Adipocyte (in vitro differentiated cells): ENCODE measurements at places on chromosomes 12 and 14.
A peak's percentile ranks its signal among the peaks of the same experiment; 100 is the strongest.

DNA sequence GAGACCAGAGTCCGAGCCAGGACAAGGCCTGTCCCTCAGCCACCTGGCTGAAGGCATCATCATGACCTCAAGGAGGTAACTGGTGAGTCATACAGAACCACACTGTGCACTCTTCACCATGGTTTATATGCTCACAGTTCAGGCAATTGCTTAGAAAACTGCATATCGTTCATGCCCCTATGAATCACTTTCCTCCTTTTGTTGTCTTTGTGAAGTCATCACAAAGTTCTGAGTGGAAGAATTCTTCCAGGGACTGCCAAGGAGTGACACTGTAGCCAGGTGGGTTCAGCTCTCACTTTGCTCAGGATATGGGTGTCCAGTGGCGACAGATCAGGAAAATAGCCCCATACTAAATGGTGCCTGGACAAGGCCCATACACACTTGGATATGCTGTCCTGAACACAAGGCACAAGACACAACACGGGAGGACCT lies 92.5 kb downstream of the DPF3 start:
- DNase-seq, result peak; percentile 69

DNA sequence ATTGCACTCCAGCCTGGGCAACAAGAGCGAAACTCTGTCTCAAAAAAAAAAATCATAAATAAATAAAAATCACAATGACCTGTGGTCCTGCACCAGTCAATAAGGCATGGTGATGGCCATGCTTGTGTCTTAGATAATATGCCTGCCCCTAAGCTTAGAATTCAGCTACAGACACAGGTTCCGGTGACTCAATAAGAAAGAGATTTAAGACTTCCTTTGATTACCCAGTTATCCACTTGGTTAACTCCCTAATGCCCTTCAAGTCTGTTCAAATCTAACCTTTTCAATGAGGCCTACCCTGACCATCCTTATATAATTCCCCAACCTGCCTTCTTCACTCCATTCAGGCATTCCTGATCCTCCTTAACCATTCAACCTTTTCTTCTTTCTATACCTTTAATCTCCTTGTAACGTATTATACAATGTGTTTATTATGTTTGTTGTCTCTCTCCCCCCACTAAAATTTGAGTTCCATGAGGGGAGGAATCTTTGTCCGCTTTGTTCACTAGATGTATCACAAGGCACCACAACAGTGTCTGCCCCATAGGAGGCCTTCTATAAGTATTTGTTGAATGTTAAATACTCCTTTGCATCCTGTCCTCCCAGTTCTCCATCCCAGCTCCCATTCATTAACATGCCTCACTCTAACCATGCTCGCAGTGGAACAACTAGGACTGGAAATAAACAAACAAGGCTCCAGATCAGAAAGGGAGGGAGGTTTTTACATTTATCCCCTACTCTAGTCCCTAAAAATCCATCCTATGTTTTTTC lies 8.9 kb downstream of the MAP4K5 start:
- DNase-seq, result no peak

DNA sequence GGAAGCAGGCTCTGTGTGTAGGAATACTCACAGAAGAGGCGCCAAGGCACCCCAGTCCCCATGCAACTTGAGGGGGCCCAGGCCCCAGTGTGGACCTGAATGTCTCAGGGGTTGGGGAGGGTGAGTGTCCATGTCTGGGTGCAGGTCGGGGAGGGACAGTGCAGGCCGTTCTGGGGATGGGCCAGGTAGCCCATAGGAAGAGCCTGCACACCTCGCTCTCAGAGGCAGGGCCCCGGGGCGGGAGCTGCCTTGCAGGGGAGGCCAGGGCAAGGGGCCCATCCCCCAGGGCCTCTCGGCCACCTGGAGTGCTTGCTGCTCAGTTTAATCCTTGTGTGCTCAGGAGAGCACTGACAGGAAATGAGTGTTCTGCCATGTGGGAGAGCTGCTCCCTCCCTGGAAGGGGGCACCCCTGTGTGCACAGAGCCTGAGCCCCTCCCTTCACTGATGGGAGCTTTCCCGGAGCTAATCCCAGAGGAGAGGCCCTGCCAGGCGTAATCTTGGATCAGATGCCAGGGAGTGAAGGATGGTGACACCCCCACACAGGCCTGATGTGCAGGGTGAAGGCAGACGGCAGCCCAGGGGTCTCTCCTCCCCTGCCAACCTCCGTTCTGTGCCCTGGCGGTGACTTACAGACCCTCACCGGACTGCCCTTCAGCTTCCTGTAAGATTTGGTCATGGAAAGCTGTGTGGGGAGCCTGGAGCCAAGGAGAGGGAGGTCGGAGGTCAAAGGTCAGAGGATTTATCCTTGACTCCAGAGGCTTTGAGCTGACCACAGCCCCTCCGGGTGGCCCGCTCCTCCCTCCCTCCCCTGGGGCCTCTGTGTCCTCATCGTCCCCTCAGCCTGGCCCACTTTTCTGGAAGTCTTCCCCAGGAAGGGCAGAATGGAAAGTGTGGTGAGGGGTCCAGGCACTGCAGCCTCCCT lies 24.4 kb upstream of the FBRSL1 start:
- DNase-seq, result no peak

DNA sequence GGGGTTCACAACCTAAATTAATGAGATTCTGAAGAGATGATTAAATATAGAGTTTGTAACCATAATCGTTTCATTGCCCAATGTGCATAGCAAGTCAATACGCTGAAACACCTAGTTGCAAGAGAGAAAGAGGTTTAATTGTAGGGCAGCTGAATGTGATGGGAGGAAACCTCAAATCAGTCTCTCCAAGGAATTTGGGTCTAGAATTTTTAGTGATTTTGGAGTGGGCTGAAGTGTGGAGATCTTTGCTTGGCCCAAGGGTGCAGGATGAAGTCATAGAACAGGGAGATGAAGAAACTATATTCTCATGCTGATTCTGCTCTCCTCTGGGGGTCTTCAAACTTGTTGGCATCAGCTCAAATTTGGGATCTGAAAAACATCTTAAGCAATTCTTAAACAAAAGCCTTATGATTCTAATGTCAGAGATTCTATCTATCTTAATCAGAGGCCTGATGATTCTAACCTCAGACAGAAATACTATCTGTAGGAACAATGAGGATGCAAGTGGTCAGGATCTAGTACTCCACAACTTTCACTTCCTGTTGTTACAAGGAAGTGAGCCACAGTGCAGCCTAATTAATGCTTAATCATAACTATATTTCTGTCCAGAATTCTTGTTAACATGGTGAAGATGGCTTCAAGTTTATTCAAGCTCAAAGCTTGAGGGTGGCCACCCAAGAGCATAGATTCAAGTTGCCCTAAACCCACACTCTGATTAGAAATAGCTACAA lies 80.2 kb upstream of the FUT8 start:
- DNase-seq, result no peak

DNA sequence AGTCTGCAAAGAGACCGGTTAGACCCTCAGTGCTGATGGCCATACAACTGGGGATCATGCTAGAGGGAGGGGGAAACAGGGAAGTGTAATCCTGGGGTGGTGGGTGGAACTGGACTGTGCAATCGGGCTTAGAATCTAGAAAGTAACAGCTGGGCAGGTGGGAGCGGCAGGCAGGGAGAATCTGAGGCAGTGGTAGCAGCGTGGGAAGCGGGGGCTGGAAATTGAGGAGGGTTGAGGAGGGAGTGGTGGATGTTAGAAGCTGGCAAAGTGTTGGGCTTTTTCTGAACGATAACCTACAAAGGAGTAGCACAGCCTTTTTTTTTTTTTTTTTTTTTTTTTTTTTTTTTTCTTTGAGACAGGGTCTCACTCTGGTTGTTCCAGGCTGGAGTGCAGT lies 3.1 kb upstream of the IGFBP6 start:
- DNase-seq, result no peak

DNA sequence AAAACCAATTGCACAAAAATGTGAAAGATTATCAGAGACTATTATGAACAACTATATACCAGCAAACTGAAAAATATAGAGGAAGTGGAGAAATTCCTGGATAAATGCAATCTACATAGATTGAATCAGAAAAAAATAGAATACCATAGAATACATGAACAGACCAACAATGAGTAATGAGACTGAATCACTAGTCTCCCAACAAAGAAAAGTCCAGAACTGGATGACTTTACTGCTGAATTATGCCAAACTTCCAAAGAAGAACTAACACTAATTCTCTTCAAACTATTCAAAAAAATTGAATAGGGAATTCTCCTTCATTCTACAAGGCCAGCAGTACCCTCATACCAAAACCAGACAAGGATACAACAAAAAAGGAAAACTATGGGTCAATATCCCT lies 60.6 kb downstream of the GUCY2C start:
- DNase-seq, result peak; percentile 5

DNA sequence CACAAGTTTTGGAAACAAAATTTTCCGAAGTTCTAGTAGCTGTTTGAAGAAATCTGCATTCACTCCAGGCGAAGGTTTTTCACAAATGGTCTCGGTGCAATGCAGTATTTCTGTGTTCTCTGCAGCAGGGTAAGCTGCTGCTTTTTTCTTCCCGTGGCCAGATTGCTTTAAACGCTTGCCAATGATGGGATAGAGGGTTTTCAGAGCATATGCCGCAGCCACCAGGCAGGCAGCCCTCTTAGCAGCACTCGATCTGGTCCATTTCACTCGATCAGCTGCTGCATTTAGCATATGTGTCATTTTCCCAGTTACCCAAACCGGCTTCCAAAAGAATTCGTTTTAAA lies 315 bp downstream of the ABCD2 start:
- no peak for DNase-seq
